ENCODE measurements at places on chromosomes 5 and 9. TPM values are rescaled to one million over a fixed set of nuclear protein-coding genes. Genes with fewer than 3 reads are reported as not detected.

DNA sequence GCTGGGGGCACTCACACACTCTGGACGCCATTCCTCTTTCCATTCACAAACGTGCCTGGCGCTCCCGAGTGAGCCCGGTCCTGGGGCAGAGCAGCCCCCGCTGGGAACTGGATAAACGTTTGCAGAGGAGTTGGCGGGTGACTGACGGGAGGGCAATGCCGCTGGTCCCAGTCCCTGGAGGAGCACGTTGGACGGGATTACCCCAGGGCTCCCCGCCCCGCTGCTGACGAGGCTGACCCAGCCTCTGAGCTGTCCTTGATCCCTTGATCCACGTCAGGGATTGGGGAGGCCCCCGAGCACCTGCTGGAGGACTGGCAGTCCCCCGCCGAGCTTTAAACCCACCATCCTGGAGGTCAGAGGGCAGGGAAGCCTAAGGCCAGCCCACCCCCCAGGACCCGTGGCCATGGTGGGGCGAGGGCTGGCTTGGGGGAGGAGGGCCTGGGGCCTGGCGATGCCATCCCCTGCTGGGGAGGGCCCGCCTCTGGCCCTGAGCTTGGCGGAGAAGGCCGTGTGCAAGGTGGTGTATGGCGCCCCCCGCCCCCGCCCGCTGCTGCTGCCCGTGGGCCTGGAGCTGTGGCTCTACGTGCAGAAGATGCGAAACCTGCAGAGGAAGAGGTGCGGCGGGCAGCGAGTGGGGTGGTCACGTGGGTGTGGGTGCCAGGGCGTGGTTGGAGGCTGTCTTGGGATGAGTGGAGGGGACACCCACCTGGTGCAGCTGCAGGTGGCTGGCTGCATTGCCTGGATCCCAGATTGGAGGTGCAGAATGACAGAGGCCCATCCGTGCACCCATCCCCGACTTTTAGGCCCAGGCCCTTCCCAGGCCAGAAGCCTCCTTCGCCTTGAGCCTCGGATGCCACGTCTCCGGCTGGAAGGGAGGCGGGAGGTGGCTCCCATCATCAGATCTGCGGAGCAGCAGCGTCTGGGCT, 4.5 kb downstream of the GPSM1 start:
- H3K4me1 ChIP-seq = peaks cover 71% of the 10 kb centered on the region
- H3K27ac ChIP-seq = no peak overlapping the region
- peaks cover 74% of the 10 kb centered on the region for H3K36me3 ChIP-seq
- H3K27me3 ChIP-seq = no peaks in the 10 kb centered on the region

PDZD2 gene
- not detected for total RNA-seq

DND1 gene
- 0.16 TPM for total RNA-seq

GRCh38 chr5:160485364-160485969, 63.8 kb downstream of the PTTG1 start:
- H3K4me1 ChIP-seq = peaks cover 3% of the 10 kb centered on the region
- no peaks in the 10 kb centered on the region for H3K27me3 ChIP-seq
- H3K4me3 ChIP-seq = no peak overlapping the region
- H3K36me3 ChIP-seq = no peaks in the 10 kb centered on the region
- DNase-seq = no peak

GRCh38 chr5:116562669-116563068, 12.0 kb downstream of the SEMA6A start:
- no peak for DNase-seq
- no peak overlapping the region for H3K27ac ChIP-seq
- no peaks in the 10 kb centered on the region for H3K27me3 ChIP-seq

GRCh38 chr5:73812962-73813588, 187.1 kb downstream of the ARHGEF28 start:
- no peak for DNase-seq
- H3K27me3 ChIP-seq = no peaks in the 10 kb centered on the region

Measured in SJSA1 (cell line).